PC-3 (cell line): ENCODE measurements at places on chromosomes 4 and X. TPM values are rescaled to one million over a fixed set of nuclear protein-coding genes. Genes with fewer than 3 reads are reported as not detected.

ITGB1BP2 gene
- 0.75 and 1.7 TPM in 2 replicates for total RNA-seq

GRIPAP1 gene
- 31.1 and 44.3 TPM in 2 replicates for total RNA-seq

SATL1 gene
- total RNA-seq: not detected in 2 replicates

DCAF4L1 gene
- 0.22 and 0.63 TPM in 2 replicates for total RNA-seq

PPBP gene
- not detected in 2 replicates for total RNA-seq

PITX2 gene
- total RNA-seq: 0.55 and 1.7 TPM in 2 replicates

PNCK gene
- 1.0 and 3.3 TPM in 2 replicates for total RNA-seq

FABP2 gene
- not detected in 2 replicates for total RNA-seq

OGT gene
- total RNA-seq: 94.2 and 99.8 TPM in 2 replicates

TMPRSS11D gene
- total RNA-seq: not detected in 2 replicates

IL13RA1 gene
- 33.4 and 33.5 TPM in 2 replicates for total RNA-seq

AVPR2 gene
- total RNA-seq: not detected in 2 replicates

HELQ gene
- total RNA-seq: 7.3 and 10.5 TPM in 2 replicates

RBM46 gene
- not detected in 2 replicates for total RNA-seq

CLTRN gene
- 6.1 and 9.1 TPM in 2 replicates for total RNA-seq

PFKFB1 gene
- 0.22 and 1.1 TPM in 2 replicates for total RNA-seq

GAB3 gene
- 3.1 TPM in 1 of 2 replicates, not detected in the other for total RNA-seq

JAKMIP1 gene
- total RNA-seq: 0.04 and 0.75 TPM in 2 replicates

APELA gene
- not detected in 2 replicates for total RNA-seq

IBSP gene
- total RNA-seq: not detected in 2 replicates

WNK3 gene
- total RNA-seq: 0.06 and 0.33 TPM in 2 replicates

SPANXD gene
- not detected in 2 replicates for total RNA-seq

TMSB15A gene
- 0.18 TPM in 1 of 2 replicates, not detected in the other for total RNA-seq

CTAG2 gene
- not detected in 2 replicates for total RNA-seq

UFSP2 gene
- 24.6 and 27.0 TPM in 2 replicates for total RNA-seq

FRG1 gene
- 19.0 and 22.4 TPM in 2 replicates for total RNA-seq

PDGFC gene
- 16.8 and 23.0 TPM in 2 replicates for total RNA-seq

MAGEC1 gene
- total RNA-seq: not detected in 2 replicates

IL3RA gene
- total RNA-seq: not detected in 2 replicates

NPY1R gene
- 1.3 and 1.7 TPM in 2 replicates for total RNA-seq

SH3TC1 gene
- 22.6 and 23.1 TPM in 2 replicates for total RNA-seq

AREG gene
- 203 and 222 TPM in 2 replicates for total RNA-seq

GC gene
- total RNA-seq: not detected in 2 replicates

KDR gene
- total RNA-seq: 0.63 and 0.66 TPM in 2 replicates
